ENCODE measurements at places on chromosomes 16 and 17. TPM values are rescaled to one million over a fixed set of nuclear protein-coding genes. Genes with fewer than 3 reads are reported as not detected.

Gene TSEN54
- 16.5 TPM for total RNA-seq

Gene CDT1
- total RNA-seq: 3.7 TPM

Gene AFMID
- total RNA-seq: 48.5 TPM

Gene SPATA22
- total RNA-seq: not detected

Gene NPIPB9
- total RNA-seq: 2.3 TPM

Gene TNFAIP1
- total RNA-seq: 87.0 TPM

Gene SRCIN1
- total RNA-seq: 1.5 TPM

- H3K36me3 ChIP-seq: no peaks in the 10 kb centered on the region
- H3K4me3 ChIP-seq: peak within 1 kb of the TSS; percentile 59
- no peak within 1 kb of the TSS for H3K27ac ChIP-seq
Measured at GRCh38 chr17:82031303-82031884, at the start of gene RAC3. TSS of gene RAC3 (plus strand) at chr17:82031678. CDS start at chr17:82031762, 84 bp downstream.

DNA sequence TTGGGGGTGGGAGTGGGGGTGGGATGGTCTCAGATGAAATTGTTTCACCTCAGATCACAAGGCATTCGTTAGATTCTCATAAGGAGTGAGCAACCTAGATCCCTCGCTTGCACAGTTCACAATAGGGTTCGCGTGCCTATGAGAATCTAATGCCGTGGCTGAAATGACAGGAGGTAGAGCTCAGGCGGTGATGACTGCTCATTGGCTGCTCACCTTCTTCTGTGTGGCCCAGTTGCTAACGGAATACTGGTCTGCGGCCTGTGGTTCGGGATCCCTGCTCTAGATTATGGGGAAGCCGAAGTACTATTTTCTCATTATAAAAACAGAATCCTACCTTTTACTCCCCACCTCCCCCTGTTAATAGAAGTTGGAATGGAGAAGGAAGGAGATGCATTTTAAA is 18.9 kb downstream of the CLTC start:
- no peak for DNase-seq
- H3K4me3 ChIP-seq: no peak overlapping the region
- H3K4me1 ChIP-seq: peaks cover 7% of the 10 kb centered on the region
- H3K36me3 ChIP-seq: no peaks in the 10 kb centered on the region

GRCh38 chr16:27720731-27721530 is 171.0 kb downstream of the KATNIP start:
- H3K27ac ChIP-seq: no peak overlapping the region
- H3K36me3 ChIP-seq: no peaks in the 10 kb centered on the region
- peaks cover 5% of the 10 kb centered on the region for H3K4me1 ChIP-seq
- no peak overlapping the region for H3K4me3 ChIP-seq

DNA sequence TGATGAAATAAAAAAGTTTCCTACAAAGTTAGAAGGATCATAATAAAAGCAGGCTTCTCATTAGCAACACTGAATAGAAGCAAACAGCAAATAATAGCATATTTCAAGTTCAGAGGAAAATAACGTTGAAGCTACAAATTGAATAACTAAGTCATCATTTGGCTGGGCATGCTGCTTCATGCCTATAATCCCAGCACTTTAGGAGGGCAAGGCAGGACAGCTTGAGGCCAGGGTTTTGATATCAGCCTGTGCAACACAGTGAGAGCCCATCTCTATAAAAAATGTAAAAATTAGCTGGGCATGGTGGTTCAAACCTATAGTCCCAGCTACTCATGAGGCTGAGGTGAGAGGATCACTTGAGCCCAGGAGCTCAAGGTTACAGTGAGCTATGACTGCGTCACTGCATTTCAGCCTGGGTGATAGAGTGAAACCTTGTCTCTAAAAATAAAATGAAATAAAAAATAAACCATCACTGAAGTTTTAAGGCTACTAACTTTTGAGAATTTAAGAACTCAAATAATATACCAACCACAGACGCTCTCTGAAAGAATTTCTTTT is 25.5 kb downstream of the NCOR1 start:
- H3K4me1 ChIP-seq: no peaks in the 10 kb centered on the region
- H3K4me3 ChIP-seq: no peak overlapping the region
- no peak overlapping the region for H3K27ac ChIP-seq
- no peaks in the 10 kb centered on the region for H3K27me3 ChIP-seq
- no peak for DNase-seq

DNA sequence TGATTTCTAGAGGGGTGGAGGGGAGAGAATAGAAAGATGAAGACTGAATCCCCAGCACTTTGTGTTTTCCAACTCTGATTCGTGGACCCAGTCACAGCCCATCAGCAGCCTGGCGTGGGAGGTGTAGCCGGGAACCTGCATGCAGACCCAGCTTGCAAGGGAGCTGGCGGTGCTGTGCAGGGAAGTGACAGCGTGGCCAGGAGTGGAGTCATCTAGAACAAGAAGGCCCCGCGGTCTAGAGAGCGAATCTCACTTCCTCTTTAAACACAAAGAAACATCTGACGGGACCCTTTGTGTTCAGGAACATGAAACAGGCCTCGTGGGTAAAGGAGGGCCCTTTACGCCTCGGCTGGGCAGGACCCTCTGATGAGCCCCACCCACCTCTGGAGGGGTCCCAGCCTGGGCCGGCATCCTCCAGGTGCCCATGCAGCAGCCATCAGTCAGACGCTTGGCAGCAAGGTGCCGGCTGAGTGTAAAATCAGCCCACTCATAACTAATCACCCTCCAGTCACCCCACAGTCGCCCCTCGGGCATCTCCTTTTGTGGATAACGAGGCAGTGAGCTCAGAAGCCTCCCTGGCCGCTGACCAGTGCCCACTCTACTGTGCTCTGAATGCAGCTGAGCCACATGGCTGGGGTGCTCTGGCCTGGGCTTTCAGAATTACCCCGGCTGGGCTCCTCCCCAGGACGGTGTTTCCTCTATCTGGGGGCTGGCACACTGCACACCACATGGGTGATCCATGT is 4.4 kb downstream of the SNAI3 start:
- H3K36me3 ChIP-seq: no peaks in the 10 kb centered on the region
- DNase-seq: no peak
- no peak overlapping the region for H3K27ac ChIP-seq
- peaks cover 12% of the 10 kb centered on the region for H3K27me3 ChIP-seq
- H3K4me3 ChIP-seq: no peak overlapping the region
- peaks cover 9% of the 10 kb centered on the region for H3K4me1 ChIP-seq

DNA sequence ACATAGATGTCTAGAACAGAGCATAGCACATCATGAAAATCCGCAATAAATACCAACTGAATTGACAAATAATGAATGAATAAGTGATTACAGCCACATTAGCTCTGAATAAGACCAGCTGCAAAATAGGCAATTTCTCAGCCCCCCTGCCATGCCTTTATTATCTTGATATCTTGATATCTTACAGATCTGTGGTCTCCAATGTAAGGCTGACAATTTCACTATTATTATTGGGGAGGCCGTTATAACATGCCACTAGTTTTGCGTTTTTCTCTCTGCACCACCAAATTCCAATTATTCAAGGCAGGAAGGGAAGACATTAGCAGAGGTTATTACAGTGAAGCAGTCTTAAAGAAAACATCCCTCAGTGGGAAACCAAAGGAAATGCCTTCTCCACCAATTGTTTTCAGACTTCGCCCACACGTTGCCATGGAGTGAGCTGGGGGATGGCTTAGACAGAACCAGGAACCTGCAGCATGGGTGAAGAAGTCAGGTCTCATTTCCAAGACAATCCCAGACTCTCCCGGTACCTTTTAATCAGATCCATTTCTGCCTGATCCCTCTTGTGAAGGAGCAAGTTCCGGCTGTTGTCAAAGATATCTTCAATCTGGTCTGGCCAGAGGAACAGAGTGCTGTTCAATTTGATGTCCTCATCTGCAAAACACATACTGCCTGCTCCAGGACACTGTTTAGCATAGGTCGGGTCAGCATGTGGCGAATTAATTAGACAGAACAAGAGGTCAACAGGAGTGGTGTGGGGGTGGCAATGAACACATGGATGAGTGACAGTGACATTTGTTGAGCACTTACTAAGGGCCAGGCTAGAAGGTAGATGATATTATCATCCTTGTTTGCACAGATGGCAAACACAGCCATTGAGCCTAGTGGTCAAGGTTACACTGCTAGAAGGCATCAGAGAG is 46.4 kb downstream of the DNAH3 start:
- no peaks in the 10 kb centered on the region for H3K27me3 ChIP-seq
- peaks cover 24% of the 10 kb centered on the region for H3K4me1 ChIP-seq
- H3K27ac ChIP-seq: peak overlapping the region; percentile 6
